Stimulated activated CD4-positive, alpha-beta T cell treated with anti-CD3 and anti-CD28 coated beads, Interleukin-15, amount 100 ng/mL, for 1 hour (primary cell): ENCODE measurements at places on chromosomes 13 and 19.

DNA sequence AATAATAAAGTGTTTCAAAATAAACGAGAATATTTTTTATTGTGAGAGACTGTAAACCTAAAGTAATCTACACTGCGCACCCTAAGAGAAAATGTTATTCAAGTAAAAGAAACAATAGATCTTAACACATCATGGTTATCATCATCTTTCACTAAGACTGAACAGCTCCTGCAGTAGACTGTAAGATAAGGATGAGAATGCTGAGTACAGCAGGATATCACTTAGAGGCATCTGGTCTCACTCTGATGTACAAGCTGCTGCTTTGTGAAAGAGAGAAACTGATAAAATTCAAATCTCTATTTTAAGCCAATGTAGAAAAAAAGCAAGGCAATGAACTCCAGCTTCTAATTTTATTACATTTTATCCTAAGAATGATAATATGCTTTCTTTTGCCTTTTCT, 261.7 kb upstream of the HTR2A start:
- DNase-seq: no peak

- DNase-seq: no peak
Observed at GRCh38 chr19:2081873-2082810, 14.0 kb downstream of the MOB3A start.

- DNase-seq: no peak
Observed at GRCh38 chr19:38664503-38665211, 17.2 kb downstream of the ACTN4 start.

- DNase-seq: no peak
Observed at GRCh38 chr13:111219950-111220349, 100.5 kb upstream of the TEX29 start.

GRCh38 chr19:19361075-19361594, 40.5 kb downstream of the MAU2 start:
- peak; percentile 50 for DNase-seq

- DNase-seq: no peak
Observed at GRCh38 chr19:3084943-3085342, 9.2 kb upstream of the GNA11 start.

DNA sequence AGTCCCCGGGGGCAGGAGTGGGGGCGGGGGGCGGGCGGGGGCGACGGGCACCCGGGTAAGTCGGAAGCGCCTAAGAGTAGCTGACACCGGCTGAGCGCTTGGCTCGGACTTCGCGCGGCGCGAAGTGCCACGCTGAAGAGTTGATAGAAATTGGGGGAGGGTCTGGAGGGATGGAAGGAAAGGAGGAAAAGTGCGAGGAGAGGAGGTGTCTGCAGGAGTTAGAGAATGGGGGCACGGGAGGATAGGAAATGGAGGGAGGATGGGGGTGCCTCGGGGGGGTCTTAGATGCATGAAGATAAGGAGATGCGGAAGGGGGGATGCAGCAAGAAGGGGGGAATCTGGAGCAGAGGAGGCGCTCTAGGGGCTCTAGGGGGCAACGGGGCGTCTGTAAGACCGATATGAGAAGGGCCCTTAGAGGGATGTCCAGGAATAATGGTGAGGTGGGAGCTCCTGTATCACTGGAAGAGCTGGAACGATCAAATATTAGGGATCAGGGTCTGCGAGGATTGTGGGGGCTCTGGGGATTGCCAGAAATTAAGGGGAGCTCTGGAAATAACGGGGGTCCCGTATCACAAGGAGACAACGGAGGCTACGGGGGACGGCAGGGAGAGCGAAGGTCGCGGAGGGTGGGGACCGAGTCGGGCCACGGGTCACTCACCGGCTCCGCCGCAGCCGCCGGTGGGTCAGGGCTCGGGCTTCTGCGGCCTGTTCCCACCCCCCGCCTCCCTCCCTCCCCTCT, at the start of gene MYPOP:
Gene MYPOP (minus strand): TSS at position 702 of the 739 bp plus-strand sequence. CDS start 840 bp downstream, outside the sequence.
- DNase-seq: no peak

GRCh38 chr19:6737873-6738786, 750 bp upstream of the GPR108 start:
- peak; percentile 44 for DNase-seq

DNA sequence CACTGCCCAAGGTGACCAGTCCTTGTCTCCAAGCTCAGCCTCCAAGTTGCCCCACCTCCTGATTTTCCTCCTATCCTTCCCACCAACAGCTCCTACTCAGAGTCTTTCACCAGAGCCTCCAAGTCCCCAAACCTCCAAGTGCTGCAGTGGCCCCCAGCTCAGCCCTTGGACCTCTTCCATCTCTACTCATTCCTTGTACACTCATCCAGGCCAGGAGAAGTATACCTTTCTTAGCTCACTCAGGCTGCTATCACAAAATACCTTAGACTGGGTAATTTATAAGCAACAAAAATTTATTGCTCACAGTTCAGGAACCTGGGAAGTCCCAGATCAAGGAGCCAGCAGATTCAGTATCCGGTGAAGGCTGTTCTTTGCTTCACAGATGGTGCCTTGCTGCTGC, 11.3 kb downstream of the ATP7B start:
- no peak for DNase-seq

DNA sequence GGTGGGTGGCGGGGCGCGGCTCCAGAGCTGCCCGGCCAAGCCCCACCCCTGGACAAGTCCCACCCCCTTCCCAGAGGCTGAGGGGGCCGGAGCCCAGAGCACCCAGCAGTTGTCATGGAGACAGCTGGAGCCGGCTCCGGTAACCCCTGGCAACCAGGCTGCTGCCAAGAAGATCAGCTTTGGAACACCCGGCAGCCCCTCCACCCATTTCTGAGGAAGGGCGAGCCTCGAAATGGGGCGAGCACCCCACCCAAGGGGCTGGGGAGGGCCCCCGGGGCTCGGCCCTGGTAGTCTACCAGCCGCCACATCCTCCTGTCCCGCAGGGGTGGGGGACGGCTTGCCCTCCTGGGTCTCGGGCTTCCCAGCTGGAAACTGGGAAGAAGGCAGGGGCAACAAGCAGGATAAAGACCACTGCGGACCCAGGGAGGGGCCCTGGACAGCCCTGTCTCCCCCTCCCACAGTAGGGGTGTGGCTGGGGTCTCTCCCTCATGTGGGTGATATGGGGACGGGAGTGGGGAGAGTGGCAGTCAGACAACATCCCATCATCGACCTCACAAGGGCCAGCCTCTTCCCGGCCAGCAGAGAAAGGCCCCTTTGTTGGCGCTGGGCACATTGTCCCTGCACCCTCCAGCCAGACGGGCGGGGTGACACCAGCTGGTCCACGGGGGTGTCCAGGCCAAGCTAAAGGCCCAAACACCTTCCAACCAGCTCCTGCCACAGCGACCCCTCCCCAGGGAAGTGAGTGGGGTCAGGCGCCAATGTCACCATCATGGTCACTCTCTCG, 1.5 kb downstream of the CERS1 start:
- no peak for DNase-seq

- DNase-seq: no peak
Observed at GRCh38 chr13:41515491-41516139, 58.3 kb downstream of the RGCC start.

GRCh38 chr19:11321191-11322126, 18.0 kb downstream of the RAB3D start:
- DNase-seq: no peak

GRCh38 chr19:8004723-8005513, 523 bp downstream of the ELAVL1 start:
- DNase-seq: no peak

DNA sequence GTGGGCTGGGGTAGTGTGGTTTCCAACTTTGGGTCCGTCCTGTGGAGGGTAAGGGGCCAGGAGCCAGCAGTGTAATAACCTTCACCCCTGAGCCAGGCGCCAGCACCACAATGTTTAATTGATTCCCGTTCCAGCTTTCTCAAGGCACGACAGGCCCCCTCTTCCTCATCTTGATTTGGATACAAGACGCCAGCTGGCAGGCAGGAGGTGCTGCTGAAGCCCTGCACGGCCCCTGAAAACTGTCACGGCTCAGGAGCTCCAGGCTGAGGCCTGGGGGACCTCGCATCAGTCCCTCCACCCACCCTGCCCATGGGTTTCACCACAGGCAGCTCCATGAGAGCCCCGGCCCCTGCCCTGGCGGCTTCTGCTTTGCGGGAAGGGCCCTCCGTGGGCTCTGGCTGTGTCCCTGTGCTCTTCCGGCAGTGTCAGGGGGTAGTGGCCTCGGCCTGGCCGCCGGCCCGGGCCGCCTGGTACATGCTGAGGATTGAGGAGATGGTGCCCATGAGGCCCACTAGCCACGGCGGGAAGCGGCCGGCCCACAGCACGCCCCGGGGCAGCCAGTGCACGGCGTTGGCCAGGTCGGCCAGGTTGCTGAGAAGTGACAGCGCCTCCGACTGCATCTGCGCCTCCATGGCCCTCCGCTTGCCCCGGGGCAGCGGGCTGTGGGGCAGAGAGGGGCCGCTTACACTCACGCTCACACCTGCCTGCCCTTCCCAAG, 11.9 kb downstream of the PEX11G start:
- no peak for DNase-seq

GRCh38 chr13:105436943-105437342, 1098.5 kb downstream of the EFNB2 start:
- DNase-seq: no peak

GRCh38 chr13:75258159-75258782, 223.7 kb downstream of the TBC1D4 start:
- no peak for DNase-seq

- DNase-seq: peak; percentile 71
Observed at GRCh38 chr19:35959040-35959967, 23.1 kb downstream of the LRFN3 start.

DNA sequence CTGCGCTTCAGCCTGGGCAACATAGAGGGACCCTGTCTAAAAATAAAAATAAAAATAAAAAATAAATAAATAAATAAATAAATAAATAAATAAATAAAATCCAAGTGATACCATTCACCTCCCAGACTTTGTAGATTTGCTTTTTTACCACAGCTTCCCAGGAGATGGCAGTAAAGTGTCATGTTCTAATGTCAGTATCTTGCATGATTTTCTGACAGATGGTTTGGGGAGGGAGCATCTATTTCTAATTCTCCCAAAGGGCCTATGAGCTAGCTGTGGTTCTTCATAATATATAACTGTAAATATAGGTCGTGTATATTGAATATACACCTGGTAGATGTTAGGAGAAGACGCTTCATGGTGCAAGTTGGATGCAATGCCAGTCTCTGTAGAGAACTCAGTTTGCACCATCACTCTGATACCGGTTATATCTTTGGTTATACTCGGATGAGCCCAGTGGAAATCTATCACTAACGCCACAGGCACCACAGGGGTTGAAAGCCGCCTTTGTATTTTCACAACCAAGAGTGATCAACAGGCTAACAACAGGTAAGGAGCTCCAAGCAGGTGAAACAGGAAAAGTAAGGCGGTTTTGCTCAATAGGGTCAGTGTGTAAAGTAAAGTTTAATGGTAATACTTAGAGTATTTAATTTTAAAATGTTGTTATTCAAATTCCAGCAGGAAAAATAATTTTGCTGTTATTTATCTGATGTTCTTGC, 13.9 kb downstream of the APLP1 start:
- no peak for DNase-seq

DNA sequence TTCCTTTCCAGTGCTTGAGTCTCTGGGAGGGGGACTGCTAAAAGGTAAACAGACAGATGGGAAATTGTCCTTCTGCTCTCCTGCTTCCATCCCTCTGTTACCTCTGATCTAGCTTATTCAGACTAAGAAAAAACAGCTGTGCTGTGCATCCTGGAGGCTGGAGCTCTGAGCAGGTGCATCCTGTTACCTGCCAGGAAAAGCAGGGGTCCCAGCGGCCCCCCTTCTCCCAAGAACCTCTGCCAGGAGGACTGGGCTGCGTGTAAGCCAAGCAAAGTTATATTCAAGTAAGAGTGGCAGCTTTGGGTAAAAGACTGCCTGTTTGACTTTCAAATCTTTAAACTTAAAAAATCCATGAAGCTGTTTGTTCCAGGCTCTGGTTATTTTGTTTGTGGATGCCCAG, 75.1 kb downstream of the C13orf42 start:
- no peak for DNase-seq

DNA sequence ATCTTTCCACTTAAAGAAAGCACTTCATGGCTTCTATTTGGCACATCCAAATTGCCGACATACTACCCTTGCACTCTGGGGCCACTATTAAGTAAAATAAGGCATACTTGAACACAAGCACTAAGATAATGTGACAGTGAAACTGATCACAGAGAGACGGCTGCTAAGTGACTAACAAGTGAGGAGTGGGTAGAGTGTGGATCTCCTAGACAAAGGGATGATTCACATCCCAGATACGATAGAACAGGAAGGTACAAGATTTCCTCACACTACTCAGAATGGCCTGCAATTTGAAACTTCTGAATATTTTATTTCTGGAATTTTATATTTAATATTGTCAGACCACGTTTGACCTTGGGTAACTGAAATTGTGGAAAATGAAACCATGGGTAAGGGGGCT, 1721.8 kb upstream of the SPRY2 start:
- DNase-seq: no peak

DNA sequence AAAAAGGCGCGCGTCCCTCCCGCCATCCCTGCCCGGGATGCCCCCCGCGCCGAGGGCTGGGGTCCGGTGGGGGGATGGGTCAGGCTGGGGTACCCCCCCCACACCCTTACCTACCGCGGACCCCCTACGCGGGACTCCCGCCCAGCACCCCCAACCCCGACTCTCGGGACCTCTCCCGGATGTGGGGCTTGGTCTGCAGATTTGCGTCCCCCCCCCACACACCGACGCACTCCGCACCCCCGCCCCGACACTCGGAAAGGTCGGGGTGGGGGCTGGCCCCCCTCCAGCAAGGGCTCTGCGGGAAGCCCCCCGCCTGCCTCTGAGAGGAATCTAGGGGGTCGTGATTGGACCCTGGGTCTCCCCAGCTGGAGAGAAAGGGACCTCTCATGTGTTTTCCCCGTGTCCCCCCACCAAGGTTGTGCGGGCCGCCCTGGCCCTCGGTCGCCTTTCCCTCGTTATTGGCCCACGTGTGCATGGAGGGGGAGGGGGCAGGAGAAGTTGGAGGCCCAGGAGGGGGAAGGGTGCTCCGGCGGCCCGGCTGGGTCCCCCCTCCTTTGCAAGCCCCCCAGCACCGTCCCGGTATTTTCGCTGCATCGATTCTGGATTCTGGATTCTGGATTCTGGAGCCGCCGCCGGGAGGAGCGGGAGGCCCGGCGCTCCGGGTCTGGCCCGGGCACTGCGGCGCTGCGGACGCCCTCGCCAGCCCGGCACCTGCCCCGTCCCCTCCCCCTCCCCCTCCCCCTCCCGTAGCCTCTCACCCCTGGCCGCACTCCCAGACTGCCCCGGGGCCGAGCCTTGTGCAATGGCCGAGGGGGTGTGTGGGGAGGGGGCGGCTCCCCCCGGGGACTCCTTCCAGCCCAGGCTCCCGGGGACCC, 607 bp downstream of the NFIC start:
- DNase-seq: no peak

DNA sequence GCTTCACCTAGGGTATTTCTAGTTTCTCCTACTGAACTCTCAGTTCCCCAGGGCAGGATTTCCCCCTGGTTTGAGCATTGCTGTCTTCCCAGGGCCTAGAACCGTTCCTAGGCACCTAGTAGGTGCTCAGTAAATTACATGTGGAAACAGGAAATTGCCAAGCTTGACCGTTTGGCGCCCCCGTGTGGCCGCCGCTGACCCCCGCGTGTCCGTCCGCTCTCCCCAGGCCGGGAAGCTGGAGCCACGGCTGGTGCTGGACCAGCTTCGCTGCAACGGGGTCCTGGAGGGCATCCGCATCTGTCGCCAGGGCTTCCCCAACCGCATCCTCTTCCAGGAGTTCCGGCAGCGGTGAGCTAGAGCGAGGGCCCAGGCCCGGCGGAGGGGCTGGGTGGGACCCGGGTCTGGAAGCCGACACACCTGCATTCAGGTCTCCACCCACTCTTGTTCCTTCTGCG, 55.5 kb downstream of the MYH14 start:
- DNase-seq: no peak
